ENCODE measurements at places on chromosomes 11 and 22. TPM values are rescaled to one million over a fixed set of nuclear protein-coding genes. Genes with fewer than 3 reads are reported as not detected.

- no peak overlapping the region for H3K27ac ChIP-seq
- H3K36me3 ChIP-seq: no peaks in the 10 kb centered on the region
- no peak overlapping the region for H3K4me3 ChIP-seq
- peaks cover 2% of the 10 kb centered on the region for H3K4me1 ChIP-seq
Measured at GRCh38 chr11:75031771-75032549, 43.2 kb downstream of the NEU3 start.

- no peak for DNase-seq
- H3K4me1 ChIP-seq: peaks cover 41% of the 10 kb centered on the region
- peaks cover 7% of the 10 kb centered on the region for H3K27me3 ChIP-seq
- H3K4me3 ChIP-seq: no peak overlapping the region
- H3K36me3 ChIP-seq: peaks cover 27% of the 10 kb centered on the region
Measured at GRCh38 chr11:130120045-130120444, 39.5 kb upstream of the ST14 start.

DNA sequence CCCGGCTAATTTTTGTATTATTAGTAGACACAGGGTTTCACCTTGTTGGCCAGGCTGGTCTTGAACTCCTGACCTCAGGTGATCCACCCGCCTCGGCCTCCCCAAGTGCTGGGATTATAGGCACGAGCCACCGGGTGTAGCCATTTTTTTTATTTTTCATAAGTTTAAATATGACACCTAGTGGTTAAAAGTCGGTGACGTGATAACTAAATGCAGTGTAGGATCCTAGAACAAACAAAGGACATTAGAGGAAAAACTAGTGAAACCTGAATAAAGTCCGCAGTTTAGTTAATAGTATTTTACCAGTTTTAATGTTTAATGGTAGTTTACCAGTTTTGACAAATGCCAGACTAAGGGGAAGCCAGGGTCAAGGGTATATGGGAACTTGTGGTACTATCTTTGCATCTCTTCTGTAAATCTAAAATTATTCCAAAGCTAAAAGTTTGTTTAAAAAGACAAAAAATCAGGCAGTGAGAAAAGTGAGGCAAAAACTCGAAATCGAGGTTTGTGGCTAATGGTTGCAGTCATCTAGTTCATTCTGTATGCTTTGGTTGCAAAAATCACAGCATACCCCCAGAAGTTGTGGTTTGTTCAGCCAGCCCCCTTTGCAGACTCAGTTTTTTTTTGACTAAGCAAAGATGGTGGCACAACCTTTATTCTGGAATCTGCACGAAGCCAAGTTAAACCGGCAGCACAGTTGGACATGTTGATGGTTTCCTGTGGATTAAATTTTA is 29.6 kb downstream of the TOM1 start:
- peaks cover 22% of the 10 kb centered on the region for H3K4me1 ChIP-seq
- H3K4me3 ChIP-seq: peak overlapping the region; percentile 31
- DNase-seq: no peak

Gene UBQLNL
- total RNA-seq: not detected

Gene RIMBP3C
- total RNA-seq: not detected

- DNase-seq: no peak
- H3K27me3 ChIP-seq: peaks cover 13% of the 10 kb centered on the region
- H3K4me3 ChIP-seq: no peak overlapping the region
- no peaks in the 10 kb centered on the region for H3K4me1 ChIP-seq
Measured at GRCh38 chr11:17707830-17708229, 11.5 kb upstream of the MYOD1 start.

DNA sequence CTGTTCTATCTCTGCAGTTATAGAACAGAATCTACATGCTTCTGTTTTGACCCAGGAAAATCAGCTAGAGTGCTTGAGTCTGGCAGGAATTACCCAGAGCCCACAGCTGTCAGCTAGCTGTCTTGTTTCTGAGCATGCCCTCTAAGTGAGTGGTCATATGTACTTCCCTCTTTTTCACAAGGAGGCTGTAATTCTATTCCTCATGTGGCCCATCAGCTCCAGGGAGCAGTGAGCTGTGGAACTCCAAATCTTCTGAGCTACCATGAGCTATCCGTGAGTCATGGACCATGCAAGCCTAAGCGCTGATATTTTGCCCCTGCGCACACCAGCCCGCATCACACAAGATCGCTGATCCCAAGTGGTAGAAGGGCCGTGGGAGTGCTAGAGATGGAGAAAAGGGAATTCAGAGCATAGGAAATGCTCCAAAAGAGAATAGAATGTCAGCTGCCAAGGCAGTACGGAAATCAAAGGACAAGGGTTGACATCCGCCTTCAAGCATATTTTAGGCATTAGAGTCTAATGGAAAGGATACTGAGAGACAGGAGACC is 5.4 kb downstream of the FJX1 start:
- no peak overlapping the region for H3K27ac ChIP-seq
- H3K4me3 ChIP-seq: no peak overlapping the region
- H3K36me3 ChIP-seq: no peaks in the 10 kb centered on the region
- peaks cover 4% of the 10 kb centered on the region for H3K4me1 ChIP-seq
- H3K27me3 ChIP-seq: peaks cover 60% of the 10 kb centered on the region
- no peak for DNase-seq

Gene GLYATL1
- 0.18 TPM for total RNA-seq

DNA sequence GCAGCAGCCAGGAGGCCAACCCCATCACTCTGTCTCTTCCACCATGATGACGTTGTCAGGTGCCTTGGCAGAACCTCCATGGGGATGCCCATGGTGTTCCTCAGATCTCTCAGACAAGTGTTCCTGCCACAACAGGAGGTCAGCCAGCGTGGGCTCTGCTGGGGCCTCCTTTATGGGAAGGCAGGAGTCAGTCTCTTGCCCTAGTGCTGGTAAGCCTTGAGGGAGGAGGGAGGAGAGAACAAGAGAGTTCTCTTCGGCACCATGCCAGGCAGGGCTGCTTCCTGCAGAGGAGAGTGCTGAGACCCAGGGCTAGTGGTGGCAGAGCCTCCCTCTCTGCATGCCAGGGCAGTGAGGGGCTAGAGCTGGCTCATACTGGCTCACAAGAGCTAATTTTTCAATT is 32.5 kb downstream of the GNAZ start:
- H3K4me1 ChIP-seq: no peaks in the 10 kb centered on the region
- no peak for DNase-seq
- H3K27me3 ChIP-seq: no peaks in the 10 kb centered on the region

Gene MFNG
- 155 TPM for total RNA-seq

GRCh38 chr11:27740362-27741013 is 40.2 kb upstream of the BDNF start:
- no peaks in the 10 kb centered on the region for H3K36me3 ChIP-seq
- no peak overlapping the region for H3K27ac ChIP-seq
- H3K4me1 ChIP-seq: no peaks in the 10 kb centered on the region
- H3K27me3 ChIP-seq: peaks cover 4% of the 10 kb centered on the region
- no peak for DNase-seq
- no peak overlapping the region for H3K4me3 ChIP-seq

Gene APOA4
- total RNA-seq: not detected

Gene LSP1
- total RNA-seq: 251 TPM

GRCh38 chr11:119673052-119673758 is 55.8 kb downstream of the NECTIN1 start:
- H3K27me3 ChIP-seq: no peaks in the 10 kb centered on the region
- H3K36me3 ChIP-seq: peaks cover 3% of the 10 kb centered on the region
- H3K4me3 ChIP-seq: no peak overlapping the region
- no peak overlapping the region for H3K27ac ChIP-seq
- no peak for DNase-seq

GRCh38 chr22:35103761-35104160 is 37.8 kb downstream of the ISX start:
- H3K36me3 ChIP-seq: no peaks in the 10 kb centered on the region
- no peaks in the 10 kb centered on the region for H3K4me1 ChIP-seq
- DNase-seq: no peak
- H3K4me3 ChIP-seq: no peak overlapping the region

DNA sequence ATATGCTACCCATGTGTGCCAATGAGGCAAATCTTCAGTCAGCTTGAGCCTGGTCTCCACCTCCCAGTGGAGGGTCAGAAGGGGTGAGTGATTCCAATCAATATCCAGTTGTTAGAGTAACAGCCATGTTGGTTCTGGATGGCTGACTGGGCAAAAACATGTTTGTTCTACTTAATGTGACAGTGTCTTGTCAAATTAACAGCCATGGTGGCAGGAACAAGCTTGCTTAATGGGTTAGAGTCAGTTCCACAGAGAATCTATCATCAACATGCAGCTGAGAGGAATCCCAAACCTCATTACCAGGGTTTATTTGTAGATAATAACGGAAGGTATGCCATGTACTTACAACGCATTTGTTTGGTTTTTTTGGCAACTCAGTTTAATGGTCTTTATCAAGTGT is 133.2 kb downstream of the SLC17A6 start:
- no peak overlapping the region for H3K27ac ChIP-seq
- no peaks in the 10 kb centered on the region for H3K36me3 ChIP-seq
- DNase-seq: no peak
- no peaks in the 10 kb centered on the region for H3K4me1 ChIP-seq

DNA sequence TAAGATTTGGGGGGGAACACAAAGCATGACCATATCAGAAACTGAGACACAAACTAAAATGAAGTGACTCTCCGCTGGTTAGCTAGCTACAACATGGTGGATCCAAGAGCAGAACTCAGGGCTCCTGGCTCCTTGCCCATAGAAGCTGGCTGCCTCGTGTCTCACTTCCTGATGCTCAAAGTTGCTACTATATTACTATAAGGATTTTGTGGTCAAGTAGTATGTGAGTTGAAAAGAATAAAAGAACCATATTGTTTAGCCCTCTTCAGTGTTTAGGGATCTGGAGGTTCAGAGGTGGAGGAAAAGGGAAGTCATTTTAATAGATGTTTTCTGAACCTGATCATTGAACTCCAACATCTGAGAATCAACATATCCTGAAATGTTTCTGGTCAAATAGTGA is 16.9 kb upstream of the SIK2 start:
- no peaks in the 10 kb centered on the region for H3K36me3 ChIP-seq
- no peak overlapping the region for H3K4me3 ChIP-seq
- H3K27ac ChIP-seq: no peak overlapping the region
- DNase-seq: no peak
- H3K4me1 ChIP-seq: peaks cover 6% of the 10 kb centered on the region

Gene MRGPRE
- total RNA-seq: not detected

- H3K27ac ChIP-seq: no peak overlapping the region
- no peak overlapping the region for H3K4me3 ChIP-seq
- no peaks in the 10 kb centered on the region for H3K36me3 ChIP-seq
- H3K4me1 ChIP-seq: peaks cover 3% of the 10 kb centered on the region
- DNase-seq: no peak
Measured at GRCh38 chr11:69892237-69892985, 73.2 kb upstream of the FGF3 start.

Gene OR8A1
- not detected for total RNA-seq

GRCh38 chr11:61460474-61460881 is 30.6 kb downstream of the SDHAF2 start:
- no peak overlapping the region for H3K27ac ChIP-seq
- H3K36me3 ChIP-seq: peaks cover 3% of the 10 kb centered on the region
- DNase-seq: no peak
- no peaks in the 10 kb centered on the region for H3K4me1 ChIP-seq

DNA sequence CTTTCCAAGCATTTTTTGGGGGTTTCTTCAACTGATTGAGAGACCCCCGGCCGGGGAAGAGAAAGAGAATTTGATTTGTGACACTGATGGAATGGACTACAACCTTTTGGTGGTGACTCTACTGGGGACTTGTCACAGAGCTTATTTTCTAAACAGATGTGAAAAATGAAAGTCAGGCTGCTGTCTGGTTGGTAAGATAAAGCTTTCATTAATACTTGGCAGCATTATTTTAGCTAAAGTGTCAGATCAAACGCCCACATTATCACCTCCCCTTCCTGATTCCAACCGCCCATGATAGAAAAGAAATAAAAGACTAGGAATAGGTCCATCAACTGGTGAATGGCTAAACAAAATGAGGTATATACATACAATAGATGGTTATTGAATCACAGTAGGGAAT is 45.6 kb upstream of the EHF start:
- DNase-seq: no peak
- H3K4me3 ChIP-seq: no peak overlapping the region
- no peaks in the 10 kb centered on the region for H3K36me3 ChIP-seq
- peaks cover 45% of the 10 kb centered on the region for H3K27me3 ChIP-seq

DNA sequence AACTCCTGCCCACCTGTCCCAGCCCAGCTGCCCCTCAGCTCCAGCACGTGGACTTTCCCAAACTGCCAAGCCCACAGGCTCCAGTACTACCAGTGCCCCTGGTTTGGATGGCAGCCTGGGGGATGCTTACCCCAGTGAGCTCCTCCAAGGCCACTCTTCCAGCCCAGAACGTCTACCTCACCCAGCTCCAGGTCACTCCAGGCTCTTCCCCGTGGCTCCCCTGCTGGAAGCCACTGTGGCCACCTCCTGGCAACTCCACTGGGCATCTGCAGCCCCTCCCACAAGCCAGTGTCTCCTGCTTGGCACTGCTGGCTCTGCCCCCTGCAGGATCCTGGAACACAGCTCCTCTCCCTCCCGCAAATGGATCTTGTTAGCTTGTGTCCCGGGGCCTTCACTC is 29.3 kb downstream of the LMO1 start:
- H3K27ac ChIP-seq: no peak overlapping the region
- H3K4me3 ChIP-seq: no peak overlapping the region
- no peak for DNase-seq
- H3K4me1 ChIP-seq: peaks cover 5% of the 10 kb centered on the region
- H3K36me3 ChIP-seq: no peaks in the 10 kb centered on the region

Gene GPHA2
- total RNA-seq: not detected

- no peak for DNase-seq
- no peak overlapping the region for H3K4me3 ChIP-seq
- no peaks in the 10 kb centered on the region for H3K36me3 ChIP-seq
- no peaks in the 10 kb centered on the region for H3K4me1 ChIP-seq
Measured at GRCh38 chr11:46202696-46203391, 74.6 kb upstream of the CREB3L1 start.

GRCh38 chr11:16613262-16613511 is 125.3 kb upstream of the C11orf58 start:
- peaks cover 16% of the 10 kb centered on the region for H3K4me1 ChIP-seq
- H3K27ac ChIP-seq: no peak overlapping the region
- no peaks in the 10 kb centered on the region for H3K36me3 ChIP-seq
- H3K4me3 ChIP-seq: peak overlapping the region; percentile 55
- no peak for DNase-seq
- H3K27me3 ChIP-seq: peaks cover 49% of the 10 kb centered on the region
